ENCODE measurements at places on chromosomes 2 and 18. TPM values are rescaled to one million over a fixed set of nuclear protein-coding genes. Genes with fewer than 3 reads are reported as not detected.

DHRS9 gene
- not detected for total RNA-seq

DNA sequence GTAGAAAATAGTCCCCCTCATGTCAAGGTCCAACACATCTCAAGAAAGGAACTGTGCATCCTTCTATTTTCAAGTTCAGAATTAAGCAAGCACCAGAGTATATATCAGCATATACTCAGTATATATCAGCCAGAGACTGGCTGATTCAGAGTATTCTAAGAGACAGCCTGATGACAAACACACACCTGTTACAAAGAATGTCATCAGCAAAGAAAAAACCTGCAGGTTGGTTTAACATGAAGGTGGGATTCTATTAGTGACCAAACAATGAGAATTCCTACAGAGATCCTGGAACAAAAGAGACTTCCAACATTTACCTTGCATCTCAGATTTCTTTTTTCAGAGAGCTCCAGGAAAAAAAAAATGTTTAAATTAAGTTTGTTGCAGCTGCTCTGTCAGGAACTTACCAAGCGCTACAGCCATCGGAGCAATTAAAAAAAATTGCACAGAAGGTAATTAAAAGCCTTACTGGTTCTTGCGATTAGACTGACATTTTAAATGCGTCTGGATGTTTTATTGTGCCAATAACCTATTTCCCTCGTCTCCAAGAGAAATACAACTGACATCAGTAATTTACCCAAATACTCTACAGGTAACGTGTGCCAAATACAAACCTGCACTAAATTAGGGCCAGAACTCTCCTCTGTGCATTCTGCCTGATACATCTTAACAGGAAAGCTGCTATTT lies 218.1 kb downstream of the HNMT start:
- H3K4me1 ChIP-seq = peaks cover 6% of the 10 kb centered on the region
- H3K27ac ChIP-seq = no peak overlapping the region
- no peak overlapping the region for H3K4me3 ChIP-seq
- no peaks in the 10 kb centered on the region for H3K27me3 ChIP-seq
- no peaks in the 10 kb centered on the region for H3K36me3 ChIP-seq

LHCGR gene
- not detected for total RNA-seq

RUFY4 gene
- total RNA-seq = not detected

DNA sequence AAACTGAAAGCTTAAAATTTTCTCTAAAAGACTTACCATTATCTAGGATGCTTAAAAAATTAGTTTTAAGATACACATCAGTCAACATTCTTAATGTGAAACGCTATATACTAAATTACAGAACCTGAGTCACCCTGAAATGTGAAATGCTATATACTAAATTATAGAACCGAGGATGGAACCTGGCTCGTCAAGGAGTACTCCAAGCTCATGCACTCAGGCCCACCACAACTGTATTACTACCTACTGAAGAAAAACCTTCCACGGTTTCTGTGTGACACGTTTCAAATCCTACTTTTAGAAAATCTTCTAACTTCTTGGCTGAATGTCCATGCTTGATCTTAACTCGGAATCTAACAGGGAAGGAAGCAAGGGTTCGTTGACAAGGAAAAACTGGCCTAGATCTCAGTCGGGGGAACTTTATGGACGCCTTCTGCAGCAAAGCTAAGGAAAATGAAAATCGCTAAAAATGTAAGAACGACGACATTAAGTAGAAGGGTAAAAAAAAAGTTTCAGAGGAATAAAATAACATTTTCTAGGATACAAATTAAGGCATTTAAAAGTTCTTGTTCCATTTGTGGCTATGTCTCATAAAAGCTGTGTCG lies 1.4 kb downstream of the PRKD3 start:
- peaks cover 27% of the 10 kb centered on the region for H3K4me1 ChIP-seq
- H3K27me3 ChIP-seq = peaks cover 8% of the 10 kb centered on the region
- H3K36me3 ChIP-seq = no peaks in the 10 kb centered on the region
- H3K4me3 ChIP-seq = peak overlapping the region; percentile 94

DNA sequence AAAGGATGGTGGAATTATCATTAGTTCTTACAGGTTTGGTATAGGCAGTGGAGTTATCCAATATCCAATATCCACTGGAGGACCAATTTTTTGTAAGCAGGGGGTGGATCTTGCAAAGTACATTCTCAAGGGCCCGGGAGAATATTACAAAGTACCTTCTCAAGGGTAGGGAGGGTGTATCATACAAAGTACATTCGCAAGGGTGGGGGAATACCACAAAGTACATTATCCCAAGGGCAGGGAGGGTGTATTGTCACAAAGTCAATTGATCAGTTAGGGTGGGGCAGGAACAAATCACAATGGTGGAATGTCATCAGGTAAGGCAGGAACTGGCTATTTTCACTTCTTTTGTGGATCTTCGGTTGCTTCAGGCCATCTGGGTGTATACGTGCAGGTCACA lies 55.3 kb upstream of the TMEM87B start:
- no peaks in the 10 kb centered on the region for H3K27me3 ChIP-seq
- H3K27ac ChIP-seq = no peak overlapping the region
- H3K4me3 ChIP-seq = no peak overlapping the region
- no peak for DNase-seq
- peaks cover 2% of the 10 kb centered on the region for H3K4me1 ChIP-seq

CPLX4 gene
- total RNA-seq = not detected

DNA sequence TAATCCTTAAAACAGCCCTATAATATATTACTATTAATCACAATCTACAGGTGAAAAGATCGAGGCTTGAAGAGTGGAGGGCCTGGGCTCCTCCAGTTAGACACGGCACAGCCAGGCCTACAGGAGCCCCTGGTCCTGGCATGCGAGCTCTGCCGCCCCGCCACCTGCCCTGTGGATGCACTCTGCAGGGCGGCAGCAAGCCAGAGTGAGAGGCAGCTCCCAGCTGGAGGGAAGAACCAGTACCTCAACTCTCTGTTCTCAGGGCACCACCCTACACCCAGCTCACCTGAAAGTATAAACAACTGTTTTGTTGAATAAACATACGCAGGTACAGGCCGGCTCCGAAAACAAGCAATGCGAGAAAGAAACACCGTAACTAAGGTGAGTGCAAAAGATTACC lies 34.6 kb downstream of the EIPR1 start:
- no peak overlapping the region for H3K4me3 ChIP-seq
- peaks cover 9% of the 10 kb centered on the region for H3K4me1 ChIP-seq
- H3K27me3 ChIP-seq = peaks cover 1% of the 10 kb centered on the region
- no peak overlapping the region for H3K27ac ChIP-seq

CRYBA2 gene
- 0.49 TPM for total RNA-seq

GRCh38 chr2:163248376-163249253 lies 410.0 kb upstream of the KCNH7 start:
- H3K27me3 ChIP-seq = no peaks in the 10 kb centered on the region
- no peaks in the 10 kb centered on the region for H3K36me3 ChIP-seq
- DNase-seq = no peak
- no peak overlapping the region for H3K4me3 ChIP-seq
- H3K27ac ChIP-seq = no peak overlapping the region

- no peak for DNase-seq
- H3K4me3 ChIP-seq = no peak overlapping the region
- H3K4me1 ChIP-seq = peaks cover 2% of the 10 kb centered on the region
- H3K27ac ChIP-seq = peak overlapping the region; percentile 77
- H3K27me3 ChIP-seq = no peaks in the 10 kb centered on the region
Measured at GRCh38 chr18:66534110-66534509, 69.8 kb downstream of the CDH19 start.

SNORC gene
- total RNA-seq = 2.4 TPM

AMER3 gene
- total RNA-seq = 20.6 TPM

DNA sequence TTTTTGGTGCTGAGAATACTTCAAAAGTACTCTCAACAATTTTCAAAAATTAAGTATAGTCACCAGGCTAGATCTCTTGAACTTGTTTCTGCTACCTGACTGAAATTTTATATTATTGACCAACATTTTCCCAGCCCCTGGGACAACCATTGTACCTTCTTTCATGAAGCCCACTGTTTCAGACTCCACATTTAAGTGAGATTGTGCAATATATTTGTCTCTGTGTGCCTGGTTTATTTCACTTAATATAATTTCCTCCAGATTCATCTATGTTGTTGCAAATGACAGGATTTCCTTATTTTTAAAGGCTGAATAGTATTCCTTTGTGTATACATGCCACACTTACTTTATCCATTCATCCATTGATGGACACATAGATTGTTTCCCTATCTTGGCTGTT lies 354.2 kb upstream of the VRK2 start:
- no peak for DNase-seq
- no peaks in the 10 kb centered on the region for H3K27me3 ChIP-seq
- H3K4me1 ChIP-seq = no peaks in the 10 kb centered on the region
- H3K36me3 ChIP-seq = no peaks in the 10 kb centered on the region

ENOSF1 gene
- 9.7 TPM for total RNA-seq

ELMOD3 gene
- 18.0 TPM for total RNA-seq

GRCh38 chr2:46118656-46119371 lies 178.4 kb upstream of the EPAS1 start:
- no peak overlapping the region for H3K4me3 ChIP-seq
- H3K4me1 ChIP-seq = peaks cover 4% of the 10 kb centered on the region

GRCh38 chr2:75595541-75596395 lies 35.0 kb upstream of the EVA1A start:
- H3K4me1 ChIP-seq = no peaks in the 10 kb centered on the region
- H3K36me3 ChIP-seq = no peaks in the 10 kb centered on the region
- no peak overlapping the region for H3K4me3 ChIP-seq
- no peak for DNase-seq
- H3K27me3 ChIP-seq = no peaks in the 10 kb centered on the region

Measured in glutamatergic neuron (in vitro differentiated cells).